ENCODE measurements at places on chromosomes 3 and 15. TPM values are rescaled to one million over a fixed set of nuclear protein-coding genes. Genes with fewer than 3 reads are reported as not detected.

Gene GJD2
- total RNA-seq = not detected

Gene SPINK8
- not detected for total RNA-seq

Gene SLC28A1
- total RNA-seq = not detected

Gene ZPLD1
- total RNA-seq = 0.05 TPM

Gene ATP10A
- total RNA-seq = 0.05 TPM

Gene DNAH12
- under 0.01 TPM for total RNA-seq

Gene TTLL13
- 0.09 TPM for total RNA-seq

Gene JMJD7
- total RNA-seq = 5.3 TPM

Gene HIGD1A
- 110 TPM for total RNA-seq

Gene SPATA12
- total RNA-seq = 0.17 TPM

Gene PPP1R14D
- total RNA-seq = not detected

Gene PAQR5
- under 0.01 TPM for total RNA-seq

Gene TCF12
- total RNA-seq = 111 TPM

Gene KATNBL1
- 43.5 TPM for total RNA-seq

Gene ANAPC13
- total RNA-seq = 87.0 TPM

Gene ADAMTSL3
- total RNA-seq = 15.1 TPM

Gene ANKRD34C
- total RNA-seq = not detected

Gene FHIT
- total RNA-seq = 0.56 TPM

Gene ABI3BP
- 32.0 TPM for total RNA-seq

Gene SIDT1
- total RNA-seq = 0.09 TPM

Gene C3orf22
- not detected for total RNA-seq

Gene ST3GAL6
- total RNA-seq = 30.1 TPM

Gene IGSF11
- total RNA-seq = not detected

Gene PLIN1
- total RNA-seq = under 0.01 TPM

Gene TASOR
- total RNA-seq = 84.9 TPM

Gene NRROS
- total RNA-seq = 13.4 TPM

Gene CYP8B1
- not detected for total RNA-seq

Gene GLDN
- total RNA-seq = not detected

Gene C2CD4A
- 2.7 TPM for total RNA-seq

Gene ROBO1
- 0.47 TPM for total RNA-seq

Gene ISLR
- total RNA-seq = 0.17 TPM

Gene RTP3
- total RNA-seq = not detected

Gene DPPA2
- not detected for total RNA-seq

Gene TUSC7
- not detected for total RNA-seq

Gene A4GNT
- not detected for total RNA-seq

Gene FANCD2OS
- total RNA-seq = not detected

Gene CDCP1
- total RNA-seq = 0.17 TPM

Gene ERC2
- total RNA-seq = 0.79 TPM

Gene GP9
- total RNA-seq = not detected

Gene GNB4
- total RNA-seq = 70.5 TPM

Gene GCNT3
- not detected for total RNA-seq

Gene CD200
- total RNA-seq = 3.4 TPM

Gene DAZL
- total RNA-seq = not detected

Gene FOXL2NB
- under 0.01 TPM for total RNA-seq

Gene RHOV
- total RNA-seq = not detected

Gene GRAMD1C
- total RNA-seq = 65.7 TPM
